ENCODE measurements at places on chromosomes 7 and 10. TPM values are rescaled to one million over a fixed set of nuclear protein-coding genes. Genes with fewer than 3 reads are reported as not detected.

- H3K27me3 ChIP-seq, result no peaks in the 10 kb centered on the region
- no peak overlapping the region for H3K4me3 ChIP-seq
- no peak overlapping the region for H3K27ac ChIP-seq
- no peak for DNase-seq
Observed at GRCh38 chr10:72418679-72419078, 64.0 kb upstream of the DNAJB12 start.

- peaks cover 82% of the 10 kb centered on the region for H3K27me3 ChIP-seq
- peak within 1 kb of the TSS; percentile 80 for H3K4me3 ChIP-seq
- no peaks in the 10 kb centered on the region for H3K4me1 ChIP-seq
- DNase-seq, result peak; percentile 76
- peak within 1 kb of the TSS; percentile 69 for H3K27ac ChIP-seq
Observed at GRCh38 chr10:22345301-22346095, at the start of gene SPAG6. SPAG6 (plus strand) TSS chr10:22345496; CDS start chr10:22345612, 116 bp downstream.

DNA sequence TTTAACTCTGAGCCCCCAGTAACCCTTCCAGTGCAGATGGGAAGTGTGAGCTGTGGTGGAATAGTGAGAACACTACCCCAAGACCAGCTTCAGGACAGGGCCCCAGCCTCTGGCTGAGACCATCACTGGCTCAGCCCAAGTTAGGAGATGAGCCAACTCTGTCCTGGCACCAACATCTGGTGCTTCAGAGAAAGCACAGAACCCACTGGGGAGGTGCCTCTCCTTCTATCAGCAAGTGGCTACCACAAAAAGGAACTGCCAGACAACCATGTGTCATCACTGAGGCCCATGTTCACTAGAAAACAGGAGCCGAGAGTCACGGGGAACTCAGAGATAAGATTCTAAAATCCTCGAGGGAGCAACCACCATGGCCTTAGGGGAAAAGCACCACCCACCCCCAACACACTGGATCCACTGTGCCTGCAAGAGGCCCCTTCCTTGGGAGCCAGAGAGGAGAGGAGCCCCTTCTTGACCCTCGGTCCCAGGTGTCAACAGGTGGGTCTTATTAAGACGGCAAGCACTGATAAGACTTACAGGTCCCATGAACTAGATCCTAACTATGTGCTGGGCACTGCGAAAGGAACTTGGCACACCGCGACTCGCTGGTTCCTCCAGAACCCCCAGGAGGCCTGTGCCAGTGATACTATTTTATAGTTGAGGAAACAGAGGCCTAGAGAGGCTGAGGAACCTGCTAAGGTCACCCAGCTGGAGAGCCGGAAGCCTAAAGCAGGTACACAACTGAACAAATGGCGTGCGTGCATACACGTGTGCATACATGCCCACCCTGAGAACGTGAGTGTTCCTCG, 102.7 kb downstream of the FAM53B start:
- H3K4me1 ChIP-seq, result peaks cover 27% of the 10 kb centered on the region
- H3K36me3 ChIP-seq, result peaks cover 5% of the 10 kb centered on the region
- peak overlapping the region; percentile 65 for H3K27ac ChIP-seq
- no peak for DNase-seq
- no peak overlapping the region for H3K4me3 ChIP-seq

DNA sequence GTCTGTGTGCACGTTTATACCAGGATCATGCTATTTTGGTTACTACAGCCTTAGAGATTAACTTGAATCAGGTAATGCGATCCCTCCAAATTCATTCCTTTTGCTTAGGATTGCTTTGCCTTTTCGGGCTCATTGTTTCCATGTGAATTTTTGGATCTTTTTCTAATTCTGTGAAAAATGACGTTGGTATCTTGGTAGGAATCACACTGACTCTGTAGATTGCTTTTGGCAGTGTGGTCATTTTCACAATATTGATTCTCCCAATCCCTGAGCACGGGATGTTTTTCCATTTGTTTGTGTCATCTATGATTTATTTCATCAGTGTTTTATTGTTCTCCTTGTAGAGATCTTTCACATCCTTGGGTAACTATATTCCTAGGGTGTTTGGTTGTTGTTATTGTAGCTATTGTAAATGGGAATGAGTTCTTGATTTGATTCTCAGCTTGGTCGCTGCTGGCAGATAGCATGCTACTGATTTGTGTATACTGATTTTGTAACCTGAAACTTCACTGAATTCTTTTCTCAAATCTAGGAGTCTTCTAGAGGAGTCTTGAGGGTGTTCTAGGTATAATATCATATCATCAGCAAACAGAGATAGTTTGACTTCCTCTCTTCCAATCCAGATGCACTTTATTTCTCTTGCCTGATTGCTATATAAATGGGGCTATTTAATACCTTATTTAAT, 18.2 kb downstream of the SNX8 start:
- H3K36me3 ChIP-seq, result peaks cover 4% of the 10 kb centered on the region
- H3K27me3 ChIP-seq, result peaks cover 16% of the 10 kb centered on the region
- H3K4me3 ChIP-seq, result no peak overlapping the region
- H3K4me1 ChIP-seq, result peaks cover 28% of the 10 kb centered on the region
- H3K27ac ChIP-seq, result no peak overlapping the region

- peaks cover 7% of the 10 kb centered on the region for H3K4me1 ChIP-seq
- H3K27me3 ChIP-seq, result peaks cover 4% of the 10 kb centered on the region
- H3K36me3 ChIP-seq, result no peaks in the 10 kb centered on the region
- no peak overlapping the region for H3K27ac ChIP-seq
Observed at GRCh38 chr10:107144490-107144889, 20.0 kb downstream of the SORCS1 start.

DNA sequence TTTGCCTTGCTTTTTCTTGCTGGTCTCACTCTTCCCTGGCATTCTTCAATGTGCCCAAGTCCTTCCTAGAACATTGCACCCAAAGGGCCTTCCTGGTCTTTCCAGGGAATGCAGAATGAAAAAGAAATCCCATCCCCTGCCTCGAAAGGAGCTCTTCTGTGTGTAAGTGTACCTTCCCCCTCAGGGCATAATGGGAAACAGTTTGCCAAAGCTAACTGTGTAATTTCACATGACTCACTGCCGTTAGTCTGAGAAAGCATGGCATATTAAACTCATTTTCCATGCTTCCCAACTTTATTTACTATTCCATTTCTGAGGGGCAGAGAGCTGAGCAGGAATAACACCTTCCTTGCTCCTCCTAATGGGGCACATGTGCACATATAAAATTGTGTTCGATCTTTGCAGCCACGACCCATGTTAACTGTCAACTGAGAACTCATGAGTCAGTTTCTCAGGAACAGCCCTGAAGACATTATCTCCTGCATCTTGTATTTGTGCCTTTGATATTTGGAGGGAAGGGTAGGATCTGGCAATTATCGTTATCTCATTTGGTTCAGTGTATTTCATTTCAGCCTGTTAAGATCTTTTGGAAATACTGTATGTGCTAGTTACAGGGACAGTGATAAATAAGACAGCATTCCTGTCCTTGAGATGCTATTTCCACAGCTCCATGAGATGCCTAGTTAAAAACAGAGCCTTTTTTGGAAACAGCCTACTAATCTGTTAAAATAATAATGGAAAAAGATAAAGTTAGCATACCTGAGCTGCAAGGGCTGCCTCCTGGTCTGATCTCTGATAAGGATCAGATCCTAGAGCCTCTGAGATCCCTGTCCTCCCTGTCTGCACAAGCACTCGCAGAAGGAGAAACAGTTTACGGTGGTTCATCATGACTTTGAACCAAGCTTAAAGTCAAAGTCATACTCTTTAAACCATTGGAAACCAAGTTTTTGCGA, 42.3 kb downstream of the IKZF1 start:
- no peak overlapping the region for H3K27ac ChIP-seq
- peaks cover 17% of the 10 kb centered on the region for H3K27me3 ChIP-seq
- H3K36me3 ChIP-seq, result no peaks in the 10 kb centered on the region
- DNase-seq, result no peak

GRCh38 chr10:60498985-60499384, 109.3 kb upstream of the ANK3 start:
- H3K27me3 ChIP-seq, result no peaks in the 10 kb centered on the region
- H3K4me1 ChIP-seq, result peaks cover 20% of the 10 kb centered on the region
- DNase-seq, result no peak

- H3K4me1 ChIP-seq, result no peaks in the 10 kb centered on the region
- no peak overlapping the region for H3K27ac ChIP-seq
- H3K4me3 ChIP-seq, result no peak overlapping the region
- DNase-seq, result no peak
- H3K36me3 ChIP-seq, result no peaks in the 10 kb centered on the region
- H3K27me3 ChIP-seq, result no peaks in the 10 kb centered on the region
Observed at GRCh38 chr7:64626557-64626956, 39.4 kb upstream of the ZNF107 start.

- peaks cover 12% of the 10 kb centered on the region for H3K4me1 ChIP-seq
- H3K4me3 ChIP-seq, result no peak overlapping the region
- no peaks in the 10 kb centered on the region for H3K27me3 ChIP-seq
Observed at GRCh38 chr10:99612167-99612831, 7.9 kb downstream of the SLC25A28 start.

- H3K27ac ChIP-seq, result no peak overlapping the region
- no peaks in the 10 kb centered on the region for H3K36me3 ChIP-seq
Observed at GRCh38 chr7:36546331-36546730, 156.7 kb downstream of the ANLN start.

DNA sequence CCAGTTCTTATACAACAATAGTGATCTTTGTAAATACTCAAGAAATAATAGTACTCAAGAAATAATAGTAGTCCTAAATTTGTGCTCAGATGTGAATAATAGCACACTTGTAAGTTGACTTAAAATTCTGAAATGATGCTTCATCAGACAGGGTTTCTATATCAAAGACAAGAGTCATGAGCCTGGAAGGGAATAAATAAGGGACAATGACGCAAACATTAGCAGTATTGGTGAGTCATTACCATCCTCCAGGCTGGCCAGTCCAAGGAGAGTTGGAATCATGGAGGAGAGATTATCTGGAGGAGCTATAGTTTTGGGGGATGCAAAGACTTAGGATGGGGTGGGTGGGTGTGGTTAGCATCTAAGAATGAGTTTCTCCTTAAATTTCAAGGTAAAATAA, 6.1 kb upstream of the SH3PXD2A start:
- no peaks in the 10 kb centered on the region for H3K36me3 ChIP-seq
- H3K27me3 ChIP-seq, result peaks cover 6% of the 10 kb centered on the region
- no peak for DNase-seq
- H3K4me1 ChIP-seq, result peaks cover 17% of the 10 kb centered on the region
- H3K27ac ChIP-seq, result no peak overlapping the region

- no peak overlapping the region for H3K27ac ChIP-seq
- no peak overlapping the region for H3K4me3 ChIP-seq
- H3K27me3 ChIP-seq, result no peaks in the 10 kb centered on the region
Observed at GRCh38 chr7:133921635-133922182, 205.4 kb upstream of the LRGUK start.

DNA sequence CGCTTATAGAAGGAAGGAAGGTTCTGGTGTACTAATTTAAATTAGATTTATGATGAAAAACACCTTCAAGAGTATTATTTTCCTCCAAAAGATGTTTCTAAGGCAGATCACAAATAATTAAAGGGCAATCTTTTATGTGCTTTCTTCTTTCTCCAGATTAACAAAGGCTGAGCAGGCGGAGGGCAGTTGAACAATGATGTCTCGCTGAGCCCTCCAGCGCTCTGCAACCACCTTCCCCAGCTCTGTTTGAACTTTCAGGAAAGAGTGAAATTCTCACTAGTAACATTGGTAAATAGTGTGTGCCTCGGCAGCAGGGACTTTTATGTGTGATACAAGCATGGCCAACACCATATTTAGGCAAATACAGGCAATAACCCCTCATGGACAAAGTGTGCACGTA, 379.1 kb upstream of the MKI67 start:
- H3K4me1 ChIP-seq, result peaks cover 5% of the 10 kb centered on the region
- no peaks in the 10 kb centered on the region for H3K36me3 ChIP-seq
- H3K4me3 ChIP-seq, result no peak overlapping the region
- peaks cover 23% of the 10 kb centered on the region for H3K27me3 ChIP-seq
- no peak for DNase-seq

DNA sequence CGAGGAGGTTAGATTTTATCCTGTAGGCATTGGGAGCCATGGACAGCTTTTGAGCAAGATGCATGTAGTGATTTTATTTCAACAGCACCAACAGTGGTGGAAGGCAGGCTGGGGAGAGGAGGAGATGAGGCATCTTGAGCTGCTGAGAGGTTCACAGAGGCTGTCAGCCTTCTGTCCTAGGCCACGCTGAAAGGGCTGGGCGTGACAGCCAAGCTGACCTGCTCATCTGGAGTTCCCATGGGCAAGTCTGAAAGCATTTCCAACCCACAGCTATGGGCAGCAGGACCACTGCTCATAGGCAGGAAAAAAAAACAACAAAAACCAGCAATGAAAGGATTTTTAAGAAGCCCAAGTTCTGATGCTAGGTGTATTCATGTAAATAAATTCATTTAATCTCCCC, 7.7 kb downstream of the NEURL1 start:
- peak overlapping the region; percentile 24 for H3K4me3 ChIP-seq
- no peak for DNase-seq
- H3K27ac ChIP-seq, result peak overlapping the region; percentile 43
- no peaks in the 10 kb centered on the region for H3K36me3 ChIP-seq
- peaks cover 18% of the 10 kb centered on the region for H3K27me3 ChIP-seq

The NKX1-2 gene
- total RNA-seq, result 0.48 TPM

The GPR26 gene
- 1.8 TPM for total RNA-seq

The MRC1 gene
- total RNA-seq, result 0.74 TPM

Data from type B pancreatic cell (in vitro differentiated cells).